ENCODE measurements at places on chromosomes 4 and X.

- no peak overlapping the region for H3K4me3 ChIP-seq
- no peak for DNase-seq
- no peaks in the 10 kb centered on the region for H3K4me1 ChIP-seq
- no peaks in the 10 kb centered on the region for H3K36me3 ChIP-seq
- no peaks in the 10 kb centered on the region for H3K27me3 ChIP-seq
- H3K27ac ChIP-seq: no peak overlapping the region
Observed at GRCh38 chr4:87718217-87718835, 68.2 kb downstream of the DMP1 start.

- no peak overlapping the region for H3K4me3 ChIP-seq
- peaks cover 43% of the 10 kb centered on the region for H3K36me3 ChIP-seq
- no peaks in the 10 kb centered on the region for H3K4me1 ChIP-seq
- DNase-seq: no peak
- H3K27me3 ChIP-seq: no peaks in the 10 kb centered on the region
Observed at GRCh38 chrX:111731351-111731750, 50.4 kb downstream of the ALG13 start.

- no peaks in the 10 kb centered on the region for H3K4me1 ChIP-seq
- no peak for DNase-seq
- H3K4me3 ChIP-seq: no peak overlapping the region
- no peaks in the 10 kb centered on the region for H3K36me3 ChIP-seq
Observed at GRCh38 chr4:67727124-67727850, 26.3 kb upstream of the UBA6 start.

DNA sequence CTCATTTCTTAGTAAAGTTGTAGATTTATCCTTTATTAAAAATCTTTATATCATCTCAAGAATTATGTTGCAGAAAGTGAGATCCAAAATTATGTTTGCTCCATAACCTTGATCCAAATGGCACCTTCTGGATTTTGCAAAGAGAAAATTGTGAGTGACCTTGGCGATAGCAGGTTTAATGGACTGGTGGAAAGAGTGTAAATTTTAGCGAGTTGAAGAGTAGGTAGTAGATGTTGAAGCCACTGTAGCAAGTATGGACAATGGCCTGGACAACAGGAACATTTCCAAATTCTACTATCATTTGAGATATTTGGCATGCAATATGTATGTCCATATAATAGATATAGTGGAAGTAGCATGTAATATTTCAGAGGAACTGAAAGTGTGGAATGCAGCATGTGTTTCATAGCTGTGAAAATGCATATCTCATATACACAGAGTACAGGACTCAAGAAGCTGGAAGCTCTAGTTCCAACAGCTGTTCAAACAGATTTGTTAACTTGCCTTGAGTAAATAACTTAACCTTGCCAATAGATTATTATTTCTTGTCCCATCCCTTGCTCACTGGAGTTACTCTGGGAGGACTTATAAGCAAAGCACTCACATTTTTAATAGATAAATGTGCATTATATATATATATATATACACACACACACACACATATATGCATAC, 152.5 kb upstream of the TLL1 start:
- H3K4me3 ChIP-seq: no peak overlapping the region
- DNase-seq: no peak
- no peaks in the 10 kb centered on the region for H3K27me3 ChIP-seq
- H3K4me1 ChIP-seq: no peaks in the 10 kb centered on the region

GRCh38 chr4:107388736-107389274, 331.2 kb downstream of the PAPSS1 start:
- no peaks in the 10 kb centered on the region for H3K36me3 ChIP-seq
- no peak overlapping the region for H3K4me3 ChIP-seq
- no peaks in the 10 kb centered on the region for H3K4me1 ChIP-seq
- H3K27me3 ChIP-seq: no peaks in the 10 kb centered on the region
- DNase-seq: no peak

DNA sequence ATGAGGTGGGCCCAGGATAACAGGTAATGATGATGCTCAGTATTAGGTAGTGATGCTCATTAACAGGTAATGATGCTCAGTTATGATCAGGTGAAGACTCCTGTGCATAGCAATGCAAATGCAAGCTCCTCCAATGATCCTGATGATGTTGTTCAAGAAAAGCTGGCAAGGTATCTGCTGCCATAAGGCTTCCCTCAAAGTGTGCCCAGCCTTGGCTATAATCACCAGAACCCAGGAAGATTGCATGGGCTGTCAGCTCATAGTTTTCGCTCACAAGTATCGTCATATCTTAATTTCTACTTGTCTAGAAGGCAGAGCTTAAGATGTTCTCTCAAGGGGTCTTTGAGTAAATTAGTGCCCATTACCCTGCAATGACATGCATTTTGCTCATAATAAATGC, 366.2 kb upstream of the CLNK start:
- H3K36me3 ChIP-seq: no peaks in the 10 kb centered on the region
- no peaks in the 10 kb centered on the region for H3K27me3 ChIP-seq
- H3K4me3 ChIP-seq: no peak overlapping the region

DNA sequence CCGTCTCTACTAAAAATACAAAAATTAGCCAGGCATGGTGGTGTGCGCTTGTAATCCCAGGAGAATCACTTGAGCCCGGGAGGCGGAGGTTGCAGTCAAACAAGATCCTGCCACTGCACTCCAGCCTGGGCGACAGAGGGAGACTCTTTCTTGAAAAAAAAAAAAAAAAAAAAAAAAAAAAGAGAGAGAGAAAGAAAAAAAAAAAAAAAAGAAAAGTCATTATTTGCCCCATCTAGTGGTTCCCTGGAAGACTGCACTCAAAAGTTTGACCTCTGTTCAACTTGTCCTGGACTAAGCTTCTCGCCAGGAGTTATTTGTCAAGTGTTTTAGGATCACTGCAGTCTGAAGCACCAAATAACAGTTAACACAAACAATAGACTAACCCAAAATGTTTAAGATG, 45.3 kb upstream of the KCTD8 start:
- H3K27me3 ChIP-seq: no peaks in the 10 kb centered on the region
- no peak for DNase-seq
- H3K4me3 ChIP-seq: no peak overlapping the region
- H3K4me1 ChIP-seq: no peaks in the 10 kb centered on the region
- no peaks in the 10 kb centered on the region for H3K36me3 ChIP-seq
- H3K27ac ChIP-seq: no peak overlapping the region

DNA sequence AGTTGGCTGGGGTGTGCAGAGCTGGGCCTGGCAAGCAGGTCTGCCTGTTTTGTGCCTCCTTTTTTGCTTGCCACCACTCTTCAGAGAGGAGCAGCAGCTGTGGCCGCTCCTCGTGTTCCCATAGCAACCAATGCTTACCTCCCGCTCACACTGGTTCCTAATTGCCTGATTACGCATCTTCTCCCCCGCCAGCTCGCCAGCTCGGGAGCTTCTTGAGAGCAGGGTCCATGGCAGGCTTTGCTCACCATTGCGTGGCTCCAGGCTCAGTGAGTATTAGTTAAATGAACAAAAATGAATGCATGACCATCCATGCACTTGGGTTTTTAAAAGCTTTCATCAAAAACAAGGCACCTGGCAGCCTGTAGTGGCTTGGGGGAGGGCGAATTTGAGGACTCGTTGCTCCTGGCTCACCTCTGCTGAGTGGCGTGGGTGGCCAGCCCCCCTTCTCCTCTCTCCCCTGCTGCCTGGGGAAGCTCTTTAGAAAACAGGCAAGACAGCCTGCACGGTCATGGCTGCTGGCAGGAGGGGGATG, 14.2 kb upstream of the PJA1 start:
- no peaks in the 10 kb centered on the region for H3K27me3 ChIP-seq
- no peaks in the 10 kb centered on the region for H3K36me3 ChIP-seq
- no peaks in the 10 kb centered on the region for H3K4me1 ChIP-seq
- no peak overlapping the region for H3K27ac ChIP-seq

GRCh38 chr4:133801883-133802282, 399.7 kb downstream of the PABPC4L start:
- H3K27ac ChIP-seq: no peak overlapping the region
- no peaks in the 10 kb centered on the region for H3K27me3 ChIP-seq
- H3K4me3 ChIP-seq: no peak overlapping the region
- H3K36me3 ChIP-seq: no peaks in the 10 kb centered on the region
- H3K4me1 ChIP-seq: no peaks in the 10 kb centered on the region
- DNase-seq: no peak

- H3K36me3 ChIP-seq: no peaks in the 10 kb centered on the region
- peaks cover 85% of the 10 kb centered on the region for H3K4me1 ChIP-seq
Observed at GRCh38 chr4:38670109-38670901, 6.3 kb downstream of the KLF3 start.

DNA sequence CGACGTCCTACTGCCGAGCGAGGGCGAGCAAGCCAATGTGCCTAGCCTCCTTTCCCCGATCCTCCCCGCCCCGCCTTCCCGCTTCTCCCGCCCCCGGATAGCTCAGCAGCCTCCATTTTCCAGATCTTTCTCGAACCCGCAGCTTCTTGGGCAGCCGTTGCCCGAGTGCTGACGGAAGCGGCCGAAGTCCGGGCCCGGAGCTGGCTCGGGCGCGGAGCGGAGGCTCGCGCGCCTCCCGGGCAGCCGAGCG, 172 bp upstream of the HSPA4L start:
- no peaks in the 10 kb centered on the region for H3K36me3 ChIP-seq
- H3K4me3 ChIP-seq: peak overlapping the region; percentile 59
- peak; percentile 93 for DNase-seq
- no peaks in the 10 kb centered on the region for H3K4me1 ChIP-seq
- peak overlapping the region; percentile 44 for H3K27ac ChIP-seq

DNA sequence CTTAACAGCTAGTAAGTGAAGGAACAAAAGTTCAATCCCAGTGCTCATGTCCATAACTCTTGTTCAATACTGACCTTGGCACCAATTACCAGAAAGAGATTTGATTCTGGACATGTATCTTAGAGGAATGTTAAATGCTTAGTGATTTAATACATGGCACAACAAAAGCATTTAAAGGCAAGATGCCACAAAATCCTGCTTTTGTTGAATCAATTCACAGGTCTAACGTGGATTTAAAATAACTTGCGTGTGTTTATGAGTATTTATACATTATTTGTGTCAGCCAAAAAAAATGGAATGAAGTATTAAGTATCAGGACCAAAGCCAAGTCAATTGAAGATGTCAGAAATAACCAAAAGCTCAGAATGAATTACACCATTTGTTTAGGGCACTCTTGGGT, 85.4 kb upstream of the GIMD1 start:
- DNase-seq: no peak
- no peak overlapping the region for H3K4me3 ChIP-seq
- H3K27me3 ChIP-seq: no peaks in the 10 kb centered on the region

- no peak overlapping the region for H3K4me3 ChIP-seq
- H3K27me3 ChIP-seq: no peaks in the 10 kb centered on the region
- no peak for DNase-seq
- H3K36me3 ChIP-seq: no peaks in the 10 kb centered on the region
- H3K27ac ChIP-seq: no peak overlapping the region
Observed at GRCh38 chrX:95995583-95995982, 689.1 kb upstream of the DIAPH2 start.

All from upper lobe of right lung (tissue), 1 donor.